ENCODE measurements at places on chromosomes 6 and 20.

DNA sequence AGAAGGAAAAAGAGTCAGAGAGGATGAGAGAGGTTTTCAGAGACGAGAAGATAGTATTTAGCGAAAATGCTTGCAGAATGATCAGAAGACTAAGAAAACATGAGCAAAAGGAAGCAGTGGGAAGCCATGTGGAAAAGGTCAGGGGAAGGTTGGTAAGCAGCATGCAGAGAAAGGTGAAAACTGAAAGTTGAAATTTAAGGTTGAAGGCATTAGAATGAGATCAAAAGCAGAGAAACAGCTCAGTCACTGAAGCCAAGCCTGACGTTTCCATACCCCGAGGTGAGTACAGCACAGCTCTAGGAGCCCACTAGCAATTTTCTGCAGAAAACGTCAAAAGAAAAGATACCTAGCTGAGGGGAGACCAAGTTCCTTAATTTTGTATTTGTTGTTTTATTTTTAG is 19.1 kb upstream of the TFB1M start:
- DNase-seq = no peak

DNA sequence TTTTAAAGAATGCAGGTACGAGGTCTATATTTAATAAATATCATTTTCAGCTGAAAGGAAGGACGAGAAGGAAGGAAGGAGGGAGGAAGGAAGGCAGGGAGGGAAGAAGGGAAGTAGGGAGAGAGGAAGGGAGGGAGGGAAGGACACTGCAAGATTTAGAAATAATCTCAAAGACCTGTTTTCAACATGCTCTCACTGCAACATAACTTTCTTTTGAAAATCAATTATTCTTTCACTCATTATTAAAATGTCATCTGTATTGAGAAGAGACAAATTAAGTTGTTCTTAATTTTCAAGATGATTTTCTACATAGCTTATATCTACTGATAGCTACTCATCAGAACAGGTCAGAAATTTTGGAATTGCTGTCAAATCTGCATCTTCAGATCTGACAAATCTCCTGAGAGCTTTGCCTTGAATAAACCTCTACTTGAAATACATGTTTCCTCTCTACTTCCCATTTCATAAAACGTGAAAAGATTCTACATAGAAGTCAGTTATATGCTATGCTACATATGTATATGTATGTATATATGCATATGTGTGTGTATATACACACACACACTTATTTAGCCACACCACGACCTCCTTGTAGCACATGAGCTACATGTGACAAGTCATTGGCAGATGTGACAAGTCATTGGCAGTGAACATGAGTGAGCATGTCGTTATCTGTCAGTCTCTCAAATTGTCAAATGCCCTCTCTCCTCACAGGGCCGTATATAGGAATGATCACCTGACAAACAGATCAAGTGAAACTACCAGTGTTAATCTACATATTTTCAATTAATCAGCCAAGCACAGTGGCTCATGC is 241.6 kb downstream of the LY86 start:
- no peak for DNase-seq

GRCh38 chr20:29690274-29690673 is 1567.2 kb upstream of the DEFB115 start:
- DNase-seq = no peak

DNA sequence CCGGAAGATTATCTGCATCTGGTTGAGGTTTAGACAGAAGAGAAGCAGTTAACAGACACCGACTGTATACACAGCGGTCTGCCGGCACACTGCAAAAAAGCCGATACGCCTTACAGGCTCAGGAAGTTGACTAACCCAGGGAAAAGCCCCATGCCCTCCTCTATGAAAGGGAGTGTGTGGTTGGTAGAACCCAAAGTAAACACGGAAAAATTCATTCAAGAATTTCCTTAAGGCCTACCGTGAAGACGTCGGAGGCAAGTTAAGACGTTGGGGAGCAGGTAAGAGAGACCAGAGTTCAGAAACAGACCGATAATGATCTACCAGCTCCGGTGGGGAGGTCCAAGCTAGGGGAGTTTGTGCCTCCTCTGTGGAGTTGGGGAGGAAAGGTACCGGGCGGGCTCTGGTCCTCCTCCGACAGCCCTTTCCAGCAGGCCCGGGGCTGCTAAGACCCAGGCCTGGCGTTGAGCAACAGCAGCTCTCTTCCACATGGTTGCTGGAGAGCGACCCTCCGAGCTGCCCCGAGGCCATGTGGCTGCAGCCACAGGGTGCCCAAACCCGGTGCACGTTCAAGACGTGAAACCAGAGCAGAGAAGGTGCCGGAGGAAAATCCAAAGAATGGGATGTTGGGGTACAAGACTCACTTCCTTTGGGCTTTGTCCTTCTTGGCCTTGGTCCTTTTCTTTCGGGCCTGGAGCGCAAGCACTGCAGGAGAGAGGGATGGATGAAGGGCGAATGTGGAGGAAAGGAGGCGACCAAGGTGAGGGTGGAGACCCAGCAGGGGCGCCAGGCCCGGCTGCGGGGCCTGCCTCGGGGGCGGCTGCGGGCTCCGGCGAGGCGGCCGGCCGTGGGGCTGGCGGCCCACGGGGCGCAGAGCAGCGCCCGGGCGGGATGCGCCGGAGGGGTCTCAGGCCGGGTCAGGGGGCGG is 809 bp downstream of the SRPK1 start:
- peak; percentile 63 for DNase-seq

GRCh38 chr6:150016324-150017185 is 8.8 kb downstream of the RAET1L start:
- DNase-seq = peak; percentile 62

DNA sequence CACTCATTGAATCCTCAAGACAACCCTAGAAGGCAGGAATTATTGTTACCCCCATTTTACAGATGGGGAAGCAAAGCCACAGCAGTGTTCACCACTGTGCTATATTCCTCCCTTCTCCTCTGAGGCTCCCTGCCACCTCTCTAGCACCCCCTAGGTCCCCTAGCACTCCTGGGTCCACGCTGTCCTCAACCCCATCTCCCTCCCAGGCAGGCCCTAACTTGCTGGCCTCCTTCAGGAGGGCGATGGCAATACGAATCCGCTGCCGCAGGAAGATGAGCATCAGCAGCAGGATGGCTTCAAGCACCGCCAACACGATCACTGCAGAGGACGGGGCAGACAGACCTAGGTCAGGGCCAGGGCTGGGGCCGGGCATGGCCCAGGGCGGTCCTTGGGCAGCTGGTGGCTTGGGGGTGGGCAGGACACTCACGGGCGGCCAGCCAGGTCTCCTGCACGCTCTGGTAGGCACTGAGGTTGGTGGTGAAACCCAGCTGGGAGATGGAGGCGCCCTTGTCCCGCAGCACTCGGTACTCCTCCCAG is 7.8 kb upstream of the NEU1 start:
- DNase-seq = no peak

DNA sequence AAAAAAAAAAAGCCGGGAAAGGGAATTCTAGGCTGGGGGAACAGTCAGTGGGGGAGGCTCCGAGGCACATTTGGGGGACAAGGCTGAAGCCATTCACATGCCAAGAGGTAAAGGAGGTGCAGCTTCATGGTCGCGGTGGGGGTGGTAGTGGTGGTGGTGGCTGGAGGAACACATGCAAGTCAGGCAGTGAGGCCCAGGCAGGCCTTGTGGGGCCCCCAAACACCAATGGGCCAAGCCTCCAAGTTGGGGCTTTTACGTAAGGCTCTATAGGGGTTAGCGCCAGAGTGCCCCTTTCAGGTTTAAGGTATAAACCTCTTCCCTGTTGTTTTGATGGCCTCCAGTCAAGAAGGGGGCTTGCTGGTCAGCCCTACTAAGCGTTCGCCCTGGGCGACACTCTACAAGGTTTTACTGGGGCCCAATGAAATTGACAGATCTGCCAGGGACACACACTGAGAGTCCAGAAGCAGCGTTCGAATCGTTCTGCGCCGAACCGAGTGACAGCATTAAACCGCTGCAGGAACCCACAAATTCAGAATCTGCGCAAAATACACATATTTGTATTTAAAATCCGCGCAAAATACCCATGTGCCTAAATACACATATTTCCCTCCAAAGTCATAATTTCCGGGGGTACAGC is 818 bp upstream of the AP5S1 start:
- no peak for DNase-seq

GRCh38 chr20:43838703-43839060 is 76.0 kb upstream of the TOX2 start:
- peak; percentile 41 for DNase-seq

- peak; percentile 81 for DNase-seq
Measured at GRCh38 chr6:158047127-158047518, 65.5 kb downstream of the SYNJ2 start.

GRCh38 chr6:132648356-132648755 is 10.6 kb downstream of the TAAR1 start:
- DNase-seq = no peak

GRCh38 chr6:41531591-41532582 is 14.3 kb upstream of the FOXP4 start:
- peak; percentile 85 for DNase-seq

DNA sequence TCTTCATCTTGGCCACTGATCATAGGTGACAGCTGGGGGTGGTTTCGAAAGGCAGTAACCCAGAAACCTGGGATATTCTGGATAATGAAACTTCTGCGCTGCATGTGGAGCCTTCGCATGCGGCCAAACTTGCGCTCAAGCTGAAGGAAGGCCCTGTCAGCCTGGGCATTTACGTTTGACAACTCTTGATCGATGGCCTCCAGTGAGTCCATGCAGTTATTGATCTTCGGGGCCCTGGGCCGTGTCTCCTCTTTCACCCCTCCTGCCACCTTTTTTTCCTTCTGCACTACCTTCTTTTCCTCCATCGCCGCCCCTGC is 729 bp downstream of the TSPYL4 start:
- DNase-seq = no peak

GRCh38 chr6:99603421-99604165 is 3.0 kb upstream of the PRDM13 start:
- DNase-seq = peak; percentile 49

GRCh38 chr6:142732790-142733189 is 212.2 kb downstream of the HIVEP2 start:
- no peak for DNase-seq

DNA sequence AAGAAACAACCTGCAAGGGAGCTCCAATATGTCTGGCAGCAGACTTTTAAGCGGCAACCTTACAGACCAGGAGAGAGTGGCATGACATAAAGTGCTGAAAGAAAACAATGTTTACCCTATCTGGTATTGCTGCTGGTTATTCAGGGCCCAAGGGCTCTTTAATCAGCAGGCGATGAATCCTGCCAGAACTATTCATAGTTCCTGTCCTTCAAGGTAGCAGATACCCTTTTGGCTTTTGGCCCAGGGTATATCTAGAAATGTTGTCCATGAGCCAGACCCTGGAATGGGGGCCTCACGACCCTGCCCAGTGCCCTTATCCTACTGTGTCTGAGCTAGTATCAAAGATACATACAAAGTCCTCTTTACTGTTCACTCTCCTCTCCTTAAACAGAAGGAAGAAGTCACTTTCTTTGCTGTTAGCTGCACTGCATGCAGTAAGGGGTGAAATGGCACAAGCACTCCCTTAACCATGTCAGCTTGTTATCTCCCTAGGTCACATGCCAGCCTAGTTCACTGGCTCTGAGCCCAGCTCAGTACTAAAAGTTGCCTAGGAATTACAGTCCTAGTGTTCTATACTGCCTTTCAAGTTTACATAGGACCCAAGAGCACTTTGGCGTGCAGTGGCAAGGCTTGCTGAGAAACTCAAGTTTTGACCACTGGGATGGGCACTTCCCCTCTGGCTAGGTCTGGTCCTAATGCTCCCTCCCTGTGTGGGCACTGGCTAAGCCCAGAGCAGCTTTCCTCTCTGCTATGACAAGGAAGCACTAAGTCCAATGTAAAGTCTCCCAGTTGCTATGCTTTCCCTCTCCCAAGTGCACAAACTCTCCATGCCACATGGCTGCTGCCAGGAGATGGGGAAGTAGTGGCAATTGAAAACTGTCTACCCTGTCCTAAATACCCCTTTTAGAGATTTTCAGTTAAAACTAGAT is 122.0 kb downstream of the HTR1B start:
- no peak for DNase-seq

DNA sequence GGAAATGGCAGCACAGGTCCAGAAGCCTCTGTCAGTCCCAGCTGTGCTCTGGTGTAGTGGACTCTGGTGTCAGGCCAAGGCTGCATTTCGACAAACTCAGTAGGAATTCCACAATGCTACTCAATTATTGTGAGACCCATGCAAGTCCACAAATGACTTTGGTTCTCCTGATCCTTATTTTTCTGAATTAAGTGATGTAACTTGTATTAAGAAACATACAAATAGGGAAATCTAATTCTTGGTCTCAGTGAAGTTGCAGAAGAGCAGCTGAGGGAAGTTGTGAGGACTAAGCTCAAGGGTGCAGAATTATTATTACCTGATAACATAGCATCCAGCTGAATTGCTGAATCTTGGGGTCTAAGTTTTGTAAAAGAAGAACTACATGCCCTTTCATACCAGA is 116.8 kb downstream of the MAFB start:
- DNase-seq = no peak

Data from activated T-cell treated with anti-CD3 and anti-CD28 coated beads, Interleukin-2, amount 50 U/mL, for 48 hours (primary cell).